ENCODE measurements at places on chromosomes 5 and 9.

GRCh38 chr5:169302491-169303118 is 1.7 kb upstream of the SLIT3 start:
- peak; percentile 37 for DNase-seq

GRCh38 chr9:126763130-126763764 is 41.6 kb upstream of the ZBTB43 start:
- no peak for DNase-seq

- no peak for DNase-seq
These were observed 609.8 kb upstream of the GRAMD2B start for GRCh38 chr5:125813221-125813974.

DNA sequence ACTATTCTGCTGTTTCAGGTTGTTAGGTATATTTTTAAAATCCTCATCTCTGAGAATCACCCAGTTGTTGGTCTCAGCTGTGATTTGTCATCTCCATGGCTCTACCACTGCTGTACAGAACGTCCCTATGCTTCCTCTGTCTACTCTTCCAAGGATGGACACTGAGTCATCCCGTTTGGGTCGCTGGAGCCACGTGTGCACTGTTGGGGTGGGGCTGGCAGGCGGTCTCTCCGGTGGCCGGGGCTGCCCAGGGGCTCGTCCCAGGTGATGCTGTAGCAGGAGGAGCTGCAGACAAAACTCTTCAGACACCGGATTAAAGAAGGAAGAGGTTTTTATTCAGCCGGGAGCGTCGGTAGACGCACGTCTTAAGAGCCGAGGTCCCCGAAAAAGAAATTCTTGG is 16.9 kb downstream of the LCN9 start:
- DNase-seq = no peak

DNA sequence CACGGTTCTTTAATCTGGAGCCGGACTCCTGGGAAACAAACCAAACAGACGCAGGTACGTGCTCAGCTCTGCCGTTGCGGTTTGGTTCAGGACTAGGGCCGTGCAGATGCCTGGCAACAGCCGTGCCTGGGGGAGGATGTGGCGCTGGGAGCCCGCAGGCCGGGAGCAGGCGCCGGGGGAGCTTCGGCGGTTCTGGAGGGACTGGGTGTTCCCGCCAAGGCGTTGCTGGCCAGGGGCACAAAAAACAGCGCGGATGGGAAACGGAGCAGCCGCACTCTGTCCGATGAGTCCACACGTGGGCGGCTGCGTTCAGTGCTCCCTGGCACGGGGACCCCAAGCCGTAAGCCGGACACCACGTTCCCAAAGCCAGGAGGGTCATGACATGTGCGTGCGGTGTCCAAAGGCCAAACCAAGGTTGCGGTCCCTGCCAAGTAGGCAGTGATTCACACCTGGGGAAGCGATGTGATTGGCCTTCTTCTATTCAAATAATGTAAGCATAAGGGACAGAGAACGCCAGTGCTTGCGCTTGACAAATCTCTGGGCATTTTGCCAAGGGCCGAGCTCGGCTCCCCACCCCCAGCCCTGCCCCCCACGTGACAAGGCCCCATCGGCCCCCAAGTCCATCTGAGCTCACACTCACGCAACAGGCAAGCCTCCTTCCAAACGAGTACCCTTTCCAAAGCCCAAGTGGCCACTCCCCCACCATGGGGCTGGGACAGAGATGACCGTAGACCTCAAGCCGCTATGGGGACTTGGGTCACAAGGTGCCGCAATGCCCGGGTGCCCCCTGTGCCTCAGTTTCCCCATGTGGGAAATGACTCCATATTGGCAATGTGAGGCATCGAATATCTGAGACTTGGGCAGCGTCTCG is 49.7 kb upstream of the NKD2 start:
- DNase-seq = no peak

- no peak for DNase-seq
These were observed 847.7 kb downstream of the MAT2B start for GRCh38 chr5:164353155-164353554.

DNA sequence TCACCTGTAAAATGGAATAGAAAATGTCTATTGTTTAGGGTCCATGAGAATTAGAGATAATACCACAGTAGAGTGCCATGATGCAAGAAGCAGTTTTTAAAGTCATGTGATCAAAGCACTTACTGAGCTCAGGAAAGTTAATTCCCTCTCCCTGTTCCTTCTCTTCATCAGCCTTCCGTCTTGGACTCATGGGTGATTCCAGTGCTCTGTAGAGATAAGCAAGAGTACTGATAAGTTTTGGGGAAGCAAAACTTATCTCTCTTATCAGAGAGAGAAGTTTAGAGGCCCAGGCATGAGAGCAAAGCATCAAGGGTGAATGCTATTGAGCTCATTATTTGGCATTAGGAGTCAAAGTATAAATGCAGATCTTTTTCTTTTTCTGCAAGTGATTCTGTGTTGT is 410.1 kb downstream of the AGTPBP1 start:
- DNase-seq = no peak

- DNase-seq = no peak
These were observed 57.1 kb downstream of the SLC22A5 start for GRCh38 chr5:132426525-132427138.

DNA sequence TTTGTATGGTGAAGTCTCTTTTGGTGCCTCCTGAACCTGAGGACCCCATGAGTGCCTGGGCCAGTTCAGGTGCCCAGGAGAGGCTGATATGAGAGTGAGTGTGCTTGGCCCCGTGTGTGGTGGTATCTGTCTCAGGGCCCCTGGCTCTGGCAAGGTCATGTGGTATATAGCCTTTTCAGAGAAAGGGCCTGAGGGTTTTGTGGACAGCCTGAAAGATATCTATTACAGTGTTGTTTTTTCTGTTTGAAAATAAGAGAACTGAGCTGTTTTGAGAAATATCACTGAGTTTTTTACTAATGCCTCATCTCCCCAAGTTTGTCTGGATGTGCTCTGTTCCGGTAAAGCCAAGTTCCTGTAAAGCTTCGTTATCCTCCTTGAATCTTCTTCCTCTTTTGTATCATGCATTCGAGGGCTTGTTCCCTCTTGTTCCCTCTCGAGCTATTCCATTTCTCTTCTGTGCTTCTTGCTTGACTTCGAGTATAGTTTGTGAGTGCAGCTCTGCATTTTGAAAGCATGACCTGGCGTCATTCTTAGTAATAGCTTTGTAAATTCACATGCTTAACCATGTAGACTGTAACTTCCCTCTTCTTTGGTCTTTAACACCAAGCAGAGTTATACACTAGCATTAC is 122.3 kb downstream of the MAST4 start:
- DNase-seq = no peak

DNA sequence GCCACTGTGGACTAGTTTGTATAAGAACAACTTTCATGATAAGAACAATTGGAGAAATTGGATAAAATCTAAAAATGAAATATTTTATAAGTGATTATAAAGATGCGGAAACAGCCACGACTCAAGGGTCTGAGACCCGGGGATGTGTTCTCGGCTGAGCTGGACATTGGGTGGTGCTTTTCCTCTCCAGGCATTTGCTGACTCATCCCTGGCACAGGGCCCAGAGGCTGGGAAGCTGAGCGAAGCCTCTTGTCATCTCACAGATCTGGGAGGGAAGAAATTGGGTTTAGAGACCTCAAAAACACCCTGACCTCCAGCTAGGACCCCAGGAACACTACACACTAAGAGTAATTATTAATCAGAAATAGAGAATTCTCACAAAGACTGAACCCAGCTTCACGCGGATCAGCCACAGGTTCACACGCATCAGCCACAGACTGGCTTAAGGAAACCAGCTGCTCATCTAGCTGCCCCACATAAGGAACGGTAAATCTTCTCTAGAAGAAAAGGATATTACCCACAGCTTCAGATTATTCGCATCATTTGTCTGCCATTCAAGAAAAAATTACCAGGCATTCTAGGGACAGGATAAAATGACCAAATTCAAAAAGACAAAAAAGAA is 2.8 kb upstream of the OR2V1 start:
- no peak for DNase-seq

Measured in nucleus accumbens (tissue), 56 donors.